ENCODE measurements at places on chromosomes 4 and X.
A peak's percentile ranks its signal among the peaks of the same experiment; 100 is the strongest.

GRCh38 chr4:63670735-63671134, 738.5 kb downstream of the TECRL start:
- DNase-seq, result no peak

DNA sequence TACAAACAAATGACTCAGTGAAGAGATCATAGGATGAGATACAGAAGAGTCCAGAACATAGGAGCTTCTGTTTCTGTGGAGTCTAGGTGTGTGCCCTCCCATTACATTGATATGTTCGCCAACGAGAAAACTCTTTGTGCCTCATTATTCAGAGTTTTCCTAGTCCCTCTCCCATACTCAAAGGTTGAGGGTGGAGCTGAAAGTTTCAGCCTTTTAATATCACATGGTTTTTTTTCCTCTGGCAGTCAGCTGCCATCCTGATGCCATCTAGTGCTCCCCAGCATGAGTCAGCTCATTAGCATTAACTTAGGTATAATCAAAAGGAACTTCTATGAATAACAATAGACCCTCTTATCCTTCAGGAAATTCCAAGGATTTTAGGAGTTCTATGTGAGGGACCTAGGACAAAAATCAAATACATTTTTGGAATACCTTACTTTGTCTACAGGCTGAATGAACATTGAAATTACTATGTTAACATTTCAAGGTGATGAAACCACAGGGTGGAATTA, 559.6 kb upstream of the AMOT start:
- DNase-seq, result no peak

- peak; percentile 89 for DNase-seq
Observed at GRCh38 chrX:153722704-153723350, 1.4 kb downstream of the BCAP31 start.

DNA sequence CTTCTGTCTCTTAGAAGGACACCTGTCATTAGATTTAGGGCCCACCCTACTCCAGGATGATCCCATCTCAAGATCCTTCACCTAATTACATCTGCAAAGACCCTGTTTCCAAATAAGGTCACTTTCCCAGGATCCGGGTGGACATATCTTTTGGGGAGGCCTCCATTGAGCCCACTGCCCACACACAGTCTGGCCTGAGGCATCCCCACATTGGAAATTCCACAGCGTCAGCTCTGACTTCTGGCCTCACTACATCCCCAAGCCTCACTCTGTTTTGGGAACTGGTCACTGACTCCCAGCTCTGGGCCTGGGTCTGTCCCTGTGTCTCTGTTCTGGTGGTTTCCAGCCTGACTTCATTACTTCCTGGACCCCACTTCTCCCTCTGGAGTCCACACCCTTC, 285.5 kb downstream of the CRLF2 start:
- DNase-seq, result no peak

GRCh38 chr4:7710576-7711306, 228.9 kb downstream of the AFAP1 start:
- DNase-seq, result no peak

DNA sequence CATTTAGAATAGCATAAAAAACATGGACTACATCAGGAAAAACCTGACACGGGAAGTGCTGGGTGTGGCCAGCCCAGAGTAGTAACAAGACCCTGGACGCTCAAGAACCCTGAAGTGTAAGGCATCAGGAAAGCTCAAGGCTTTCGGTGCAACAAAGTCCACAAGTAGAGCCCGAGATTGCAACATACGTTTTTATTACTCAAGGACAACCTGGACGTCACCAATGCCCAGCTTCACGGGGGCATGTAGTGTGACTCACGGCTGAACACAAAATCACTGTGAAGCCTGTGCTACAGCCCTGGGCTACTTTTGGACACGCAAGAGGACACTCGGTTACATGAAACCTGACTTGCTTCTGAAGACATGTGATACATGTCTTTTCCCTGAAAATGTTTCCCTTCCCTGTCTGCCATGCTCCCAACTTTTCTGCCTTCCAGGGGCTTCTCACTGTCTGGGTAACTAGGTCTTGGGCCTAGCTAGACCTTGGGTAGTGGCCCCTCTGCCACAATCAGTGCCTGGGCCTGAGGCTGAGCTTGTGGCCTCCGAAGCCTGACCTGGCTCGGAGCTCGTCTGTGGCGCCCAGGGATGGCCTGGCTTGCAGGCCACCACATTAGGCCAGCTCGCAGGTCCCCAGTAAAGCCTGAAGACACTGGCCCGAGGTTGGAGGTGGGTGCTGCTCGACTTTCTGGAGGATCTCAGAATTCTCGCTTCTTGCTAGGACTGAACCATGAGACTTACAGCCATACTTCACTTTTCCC, 9.2 kb downstream of the IRAK1 start:
- peak; percentile 84 for DNase-seq

DNA sequence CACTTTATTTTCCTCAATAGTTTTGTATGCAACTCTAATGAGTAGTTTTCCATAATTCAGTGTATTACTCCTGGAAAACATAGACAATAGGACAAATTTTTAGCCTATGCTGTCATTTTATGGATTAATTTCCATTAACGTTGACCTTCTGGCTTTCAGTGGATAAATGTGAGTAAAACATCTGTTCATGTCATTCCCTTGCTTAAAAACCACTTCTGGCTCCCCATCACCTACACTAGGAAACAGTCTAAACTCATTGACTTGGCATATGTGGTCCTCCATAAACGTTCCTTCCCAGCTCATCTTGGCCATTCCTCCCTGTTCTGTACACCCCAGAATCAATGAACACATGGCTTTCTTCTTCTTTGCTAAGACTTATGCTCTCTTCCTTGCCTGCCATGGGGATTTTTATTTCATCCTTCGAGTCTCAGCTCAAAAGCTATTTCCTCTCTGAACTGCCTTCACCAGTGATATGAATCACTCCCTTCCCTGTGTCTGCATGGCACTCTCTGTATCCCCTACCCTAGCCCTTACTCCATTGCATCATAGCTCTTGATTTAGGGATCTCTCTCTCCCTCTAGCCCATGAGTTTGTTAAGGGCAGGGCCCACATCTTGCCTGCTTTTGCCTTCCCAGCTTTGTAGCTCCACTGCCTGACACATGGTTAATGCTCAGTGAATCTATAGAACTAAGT, 34.8 kb downstream of the DOCK11 start:
- DNase-seq, result peak; percentile 68

GRCh38 chrX:109880629-109881028, 122.3 kb upstream of the TMEM164 start:
- peak; percentile 76 for DNase-seq

GRCh38 chrX:116009861-116010710, 160.5 kb upstream of the AGTR2 start:
- DNase-seq, result peak; percentile 9

DNA sequence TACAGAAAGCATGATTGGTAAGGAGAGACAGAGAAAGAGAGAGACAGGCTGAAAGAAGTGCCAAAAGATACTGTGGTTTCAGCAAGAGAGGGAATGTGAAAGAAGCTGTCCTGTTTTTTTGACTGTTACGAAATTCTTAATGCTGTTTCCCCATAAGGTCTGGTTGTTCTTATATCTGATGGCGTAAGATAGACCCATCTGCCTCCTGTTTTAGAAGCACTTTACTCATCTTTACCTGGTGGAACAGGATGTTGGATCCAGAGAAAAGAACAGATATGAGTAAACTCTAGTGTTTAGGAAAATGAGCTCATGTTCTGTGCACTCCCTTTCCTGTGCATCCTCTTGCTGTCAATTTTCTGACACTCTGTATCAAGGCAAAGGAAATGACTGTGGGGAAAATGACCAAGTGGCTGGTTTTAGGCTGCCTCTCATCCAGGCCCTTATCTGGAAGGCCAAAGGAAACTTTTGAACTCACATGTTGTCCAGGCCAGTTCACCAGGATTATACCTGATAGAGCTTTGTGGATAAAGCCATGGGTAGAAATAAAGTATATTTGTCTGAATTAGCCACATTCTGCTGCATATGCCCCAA, 311.7 kb upstream of the HTR2C start:
- no peak for DNase-seq

DNA sequence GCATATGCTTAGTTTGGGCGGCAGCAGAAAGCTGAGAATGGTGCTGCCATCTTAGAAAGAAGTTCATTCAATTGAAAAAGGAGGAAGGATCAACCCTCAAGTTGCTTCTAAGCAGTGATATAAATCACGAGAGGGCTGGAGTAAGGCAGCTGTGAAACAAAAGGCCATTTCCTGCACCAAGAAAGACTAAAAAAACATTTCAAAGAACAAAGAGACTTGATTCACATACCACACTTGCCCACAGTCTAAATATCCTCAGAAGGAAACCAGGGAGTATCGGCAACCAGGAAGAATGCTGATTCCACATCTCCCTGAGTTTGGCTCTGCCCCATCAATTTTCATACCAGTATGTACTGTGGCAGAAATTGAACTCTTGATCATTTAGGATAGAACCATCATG, 240.1 kb downstream of the OPHN1 start:
- DNase-seq, result no peak

GRCh38 chr4:46931981-46932380, 22.9 kb upstream of the COX7B2 start:
- DNase-seq, result peak; percentile 49

DNA sequence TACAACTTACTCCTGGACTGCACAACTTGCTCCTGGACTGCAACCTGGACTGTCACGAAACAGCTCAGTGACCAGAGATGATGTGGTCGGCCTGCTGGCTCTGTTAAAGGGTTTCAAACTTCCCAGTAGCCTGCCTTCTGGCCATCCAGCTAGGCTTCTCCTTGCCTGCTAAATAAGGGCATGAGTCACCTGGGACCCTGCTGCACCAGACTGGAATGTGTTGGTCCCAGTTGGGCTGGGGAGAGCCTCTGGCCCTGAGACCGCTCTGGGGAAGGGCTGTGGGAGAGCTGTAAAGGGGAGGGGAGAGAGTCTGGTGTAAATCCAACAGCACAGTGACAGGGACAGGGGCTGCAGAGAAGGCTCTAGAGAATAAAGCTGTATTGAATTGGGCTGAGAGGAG, 165.8 kb downstream of the VSIG4 start:
- no peak for DNase-seq

DNA sequence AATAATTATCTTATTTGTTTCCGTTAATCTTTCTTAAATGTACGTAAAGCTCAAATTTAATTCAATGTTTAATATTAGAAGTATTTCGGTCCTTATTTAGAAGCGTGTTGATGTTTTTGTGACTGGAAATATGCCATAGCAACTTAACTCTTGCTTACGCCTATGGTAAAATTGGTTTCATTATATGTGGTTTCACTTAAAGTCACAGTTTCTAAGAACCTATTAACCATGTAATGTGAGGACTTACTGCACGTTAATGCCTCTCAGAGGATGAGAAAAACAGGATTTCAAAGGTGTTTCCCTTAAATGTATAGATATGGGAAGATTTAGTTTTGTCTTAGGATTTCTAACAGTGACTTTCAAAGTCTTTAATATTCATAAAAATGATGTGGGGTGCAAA, 206.4 kb upstream of the IL15 start:
- DNase-seq, result no peak

DNA sequence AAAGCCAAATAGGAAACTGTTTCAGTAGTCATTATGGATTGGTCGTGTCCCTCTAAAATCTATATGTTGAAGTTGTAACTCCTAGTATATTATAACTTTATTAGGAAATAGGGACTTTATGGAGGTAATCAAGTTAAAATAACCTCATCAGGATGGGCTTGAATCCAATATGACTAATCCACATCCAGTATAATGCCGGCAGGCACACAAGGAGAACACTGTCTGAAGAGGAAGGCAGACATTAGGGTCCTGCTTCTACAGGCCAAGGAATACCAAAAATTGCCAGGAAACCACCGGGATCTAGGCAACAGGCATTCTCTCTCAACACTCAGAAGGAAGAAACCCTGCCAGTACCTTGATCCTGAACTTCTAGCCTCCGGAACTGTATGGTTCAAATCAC, 130.3 kb downstream of the ATP10D start:
- no peak for DNase-seq

All from suppressor macrophage treated with lipopolysaccharide for 4 hours (primary cell).